ENCODE measurements at places on chromosomes 3 and 15. TPM values are rescaled to one million over a fixed set of nuclear protein-coding genes. Genes with fewer than 3 reads are reported as not detected.

GRCh38 chr3:153602801-153603200 is 440.8 kb downstream of the RAP2B start:
- no peak for DNase-seq

DNA sequence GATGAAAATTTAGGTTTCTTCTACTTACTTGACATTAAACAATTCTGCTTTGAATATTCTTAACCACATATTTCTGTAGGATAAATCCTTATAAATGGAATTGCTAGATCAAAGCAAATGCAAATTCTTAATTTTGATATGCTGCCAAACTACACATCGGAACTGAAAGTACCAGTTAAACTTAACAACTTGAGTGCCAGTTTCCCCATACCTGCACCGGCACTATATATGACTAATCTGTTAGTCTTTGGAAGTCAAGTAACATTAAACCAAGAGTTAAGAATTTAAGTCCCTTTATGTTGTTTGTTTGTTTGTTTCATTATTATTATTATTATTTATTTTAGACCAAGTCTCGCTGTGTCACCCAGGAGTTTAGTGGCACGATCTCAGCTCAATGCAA is 103.9 kb upstream of the AKAP13 start:
- no peak for DNase-seq

- DNase-seq, result no peak
Observed at GRCh38 chr15:57694279-57694678, 12.2 kb upstream of the POLR2M start.

ZBTB47 gene
- 22.1 TPM for total RNA-seq

PLCH1 gene
- total RNA-seq, result 10.9 TPM

- DNase-seq, result no peak
Observed at GRCh38 chr3:169171739-169172138, 491.8 kb downstream of the MECOM start.

GRCh38 chr3:176935194-176935888 is 261.9 kb downstream of the TBL1XR1 start:
- DNase-seq, result no peak

LRTM1 gene
- not detected for total RNA-seq

GRCh38 chr3:62562596-62562995 is 189.2 kb upstream of the FEZF2 start:
- DNase-seq, result no peak

HHATL gene
- total RNA-seq, result not detected

- no peak for DNase-seq
Observed at GRCh38 chr15:101322854-101323477, 27.9 kb upstream of the SNRPA1 start.

GRCh38 chr3:117811786-117812185 is 1102.2 kb downstream of the TUSC7 start:
- no peak for DNase-seq

DNA sequence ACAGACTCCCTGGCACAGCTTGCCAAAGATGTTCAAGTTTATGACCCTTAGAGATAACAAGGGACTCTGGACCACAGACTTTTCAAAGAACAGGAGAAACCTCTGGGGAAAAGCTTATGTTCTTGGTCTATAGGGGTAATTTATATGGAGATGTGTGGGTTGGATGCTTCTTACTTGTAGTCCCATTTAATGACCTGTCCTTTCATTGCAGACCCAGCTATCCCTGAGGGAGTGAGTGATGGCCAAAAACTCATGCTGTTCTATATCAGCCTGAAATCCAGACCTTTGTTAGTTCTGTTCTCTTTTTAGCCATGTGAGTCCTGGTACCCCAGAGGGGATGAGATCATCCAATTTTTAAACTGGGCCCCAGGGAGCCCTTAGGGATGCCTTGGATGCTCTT is 43.7 kb upstream of the MRPL3 start:
- no peak for DNase-seq

- DNase-seq, result no peak
Observed at GRCh38 chr3:115712871-115713270, 89.6 kb downstream of the GAP43 start.

GRCh38 chr15:33086500-33087121 is 107.9 kb downstream of the FMN1 start:
- no peak for DNase-seq

- no peak for DNase-seq
Observed at GRCh38 chr3:125231895-125232294, 19.3 kb upstream of the SLC12A8 start.

- no peak for DNase-seq
Observed at GRCh38 chr3:49718858-49719213, 648 bp downstream of the AMIGO3 start.

OR5K2 gene
- total RNA-seq, result not detected

CTXN2 gene
- total RNA-seq, result 0.16 TPM

GOLGA8K gene
- total RNA-seq, result 0.62 TPM

- DNase-seq, result no peak
Observed at GRCh38 chr3:141828890-141829289, 47.6 kb upstream of the ATP1B3 start.

SLC2A2 gene
- total RNA-seq, result not detected

- no peak for DNase-seq
Observed at GRCh38 chr15:82952158-82953081, at the start of gene HOMER2. Gene HOMER2, minus strand, starts transcription at chr15:82952720. Its CDS starts 185 bp downstream, at chr15:82952535.

DNA sequence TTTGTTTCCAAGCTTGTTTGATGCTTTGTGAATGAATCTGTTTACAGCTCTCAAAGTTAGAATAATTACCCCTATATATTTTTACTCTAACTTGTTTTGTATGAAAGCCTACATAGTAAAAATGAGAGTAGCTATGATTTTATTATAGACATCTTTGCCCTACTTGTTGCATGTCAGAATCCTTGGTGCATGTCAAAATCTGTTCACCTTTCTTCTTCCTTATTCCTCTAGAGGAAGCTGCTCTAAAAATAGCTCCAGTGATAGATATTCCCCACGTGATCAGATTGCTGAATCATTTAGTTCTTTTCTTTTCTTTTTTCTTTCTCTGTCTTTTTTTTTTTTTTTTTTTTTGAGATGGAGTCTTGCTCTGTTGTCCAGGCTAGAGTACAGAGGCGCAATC is 39.8 kb downstream of the LRRC49 start:
- no peak for DNase-seq

All from occipital lobe (tissue), 3 donors.